ENCODE measurements at places on chromosomes 7 and 10. TPM values are rescaled to one million over a fixed set of nuclear protein-coding genes. Genes with fewer than 3 reads are reported as not detected.

GRCh38 chr10:118343115-118343514 lies 991 bp upstream of the FAM204A start:
- no peak overlapping the region for H3K27ac ChIP-seq
- no peak for DNase-seq
- H3K36me3 ChIP-seq, result no peaks in the 10 kb centered on the region
- H3K27me3 ChIP-seq, result no peaks in the 10 kb centered on the region

- H3K4me3 ChIP-seq, result no peak overlapping the region
- peaks cover 27% of the 10 kb centered on the region for H3K4me1 ChIP-seq
- H3K27me3 ChIP-seq, result no peaks in the 10 kb centered on the region
Observed at GRCh38 chr10:70335246-70335613, 47.2 kb downstream of the LRRC20 start.

The CPED1 gene
- total RNA-seq, result 1.2 TPM

The AKR1C8 gene
- total RNA-seq, result not detected

The PIP4K2A gene
- total RNA-seq, result 41.9 TPM
